Neural crest cell (in vitro differentiated cells): ENCODE measurements at places on chromosomes 16 and 17.
A peak's percentile ranks its signal among the peaks of the same experiment; 100 is the strongest.

DNA sequence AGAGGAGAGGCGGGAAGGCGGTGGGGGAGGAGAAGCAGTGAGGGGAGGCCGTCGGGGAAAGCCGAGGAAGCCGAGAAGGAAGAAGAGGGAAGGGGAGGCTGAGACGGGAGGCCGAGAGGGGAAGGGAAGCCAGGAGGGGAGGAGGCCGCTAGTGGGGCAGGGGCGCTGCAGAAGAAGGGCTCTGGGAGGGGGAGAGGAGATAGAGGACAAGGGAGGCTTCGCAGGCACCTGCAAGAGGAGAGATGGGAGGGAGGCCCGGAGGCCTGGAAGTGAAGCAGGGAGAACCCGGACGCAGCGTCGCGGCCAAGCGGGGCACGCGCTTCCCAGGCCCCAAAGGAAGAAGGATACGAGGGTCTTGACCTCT is 2.3 kb downstream of the C17orf58 start:
- no peak for DNase-seq

DNA sequence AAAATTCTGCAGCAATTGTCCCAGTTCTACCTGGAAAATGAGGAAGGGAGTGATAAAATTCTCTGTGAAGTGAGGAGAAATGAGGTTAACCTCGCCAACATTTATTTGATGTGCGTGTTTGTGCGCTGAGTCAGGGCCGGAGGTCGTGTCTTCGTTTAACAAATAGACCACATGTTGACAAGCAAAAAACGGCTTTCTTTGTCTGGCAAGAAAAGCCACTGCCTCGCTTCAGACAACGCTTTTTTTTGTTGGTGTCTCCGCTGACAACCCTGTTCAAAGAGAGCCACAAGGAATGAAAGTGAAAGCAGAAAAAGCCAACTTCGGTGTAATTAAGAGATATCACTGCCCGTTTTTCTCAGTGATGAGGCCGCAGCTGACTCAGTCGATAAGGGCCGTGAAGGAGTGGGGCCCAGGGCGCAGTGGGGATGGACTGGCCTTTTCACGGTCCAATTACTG is 510.6 kb downstream of the CDH13 start:
- peak; percentile 23 for DNase-seq

GRCh38 chr17:42407289-42407836 is 15.7 kb downstream of the CAVIN1 start:
- DNase-seq = no peak

GRCh38 chr17:18948476-18949006 is 3.4 kb upstream of the SLC5A10 start:
- DNase-seq = no peak

DNA sequence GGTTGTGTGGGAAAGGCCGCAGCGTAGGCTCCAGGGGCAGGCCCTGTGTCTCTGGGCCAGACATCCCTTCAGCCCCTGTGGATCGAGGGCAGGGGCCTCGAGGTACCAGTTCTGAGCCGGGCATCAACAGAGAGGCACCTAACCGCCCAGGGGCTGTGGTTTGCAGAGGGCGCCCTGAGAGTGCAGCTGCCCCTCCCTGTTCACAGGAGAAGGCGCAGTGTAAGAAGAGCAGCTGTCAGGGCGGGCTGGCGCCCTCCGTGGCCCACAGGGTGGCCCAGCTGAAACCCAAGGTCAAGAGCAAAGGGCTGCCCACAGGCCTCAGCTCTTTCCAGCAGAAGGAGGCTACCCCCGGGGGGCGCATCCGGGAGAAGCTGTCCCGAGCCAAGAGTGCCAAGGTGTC is 56.5 kb downstream of the ACTG1 start:
- no peak for DNase-seq

GRCh38 chr17:12866244-12866643 is 76.9 kb downstream of the ARHGAP44 start:
- DNase-seq = no peak

GRCh38 chr17:79950751-79951150 is 84.9 kb downstream of the TBC1D16 start:
- DNase-seq = peak; percentile 62

GRCh38 chr16:8795091-8795490 is 2.3 kb downstream of the TMEM186 start:
- DNase-seq = no peak

GRCh38 chr17:28247671-28248555 is 71.1 kb upstream of the TMEM97 start:
- no peak for DNase-seq

- no peak for DNase-seq
Measured at GRCh38 chr17:78041386-78042179, 83.1 kb downstream of the TNRC6C start.

GRCh38 chr17:50027881-50028735 is 27.8 kb upstream of the ITGA3 start:
- no peak for DNase-seq

GRCh38 chr17:42287977-42288802 is at the start of gene STAT5A:
Gene STAT5A, plus strand, starts transcription at chr17:42288498. Its CDS starts 914 bp downstream, at chr17:42289412.
- DNase-seq = peak; percentile 54

GRCh38 chr17:77616254-77616731 is 342.2 kb upstream of the TNRC6C start:
- no peak for DNase-seq

DNA sequence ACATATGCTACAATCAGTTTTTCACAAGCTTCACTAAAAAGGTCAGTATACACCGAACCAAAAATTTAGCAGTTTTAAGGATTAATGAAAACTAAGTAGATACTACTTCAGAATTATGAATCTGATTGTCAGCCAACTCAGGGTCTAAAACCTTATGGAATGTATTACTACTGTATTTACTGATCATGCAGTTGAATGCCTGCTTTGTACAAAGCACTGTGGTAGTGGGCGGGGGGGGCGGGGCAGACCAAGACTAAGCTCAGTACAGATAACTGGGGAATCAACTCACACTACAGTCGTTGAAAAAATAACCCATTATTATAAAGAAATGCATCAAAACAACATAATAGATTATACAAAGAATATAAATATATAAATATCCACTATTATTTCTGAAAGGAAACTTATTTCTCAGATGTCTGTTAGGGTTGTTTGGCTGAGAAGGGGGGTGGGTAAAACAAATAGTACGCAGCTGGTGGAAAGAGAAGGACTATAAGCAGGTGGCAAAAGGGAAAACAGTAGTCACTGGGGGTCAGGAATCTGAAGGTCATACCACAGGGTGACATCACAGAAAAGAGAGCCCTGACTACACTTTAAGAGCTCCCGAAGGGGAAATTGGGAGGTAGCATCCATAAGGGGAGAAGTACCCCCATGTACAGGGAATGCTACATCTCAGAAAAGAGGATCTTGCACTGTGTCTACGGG is 109.4 kb upstream of the AXIN2 start:
- no peak for DNase-seq

DNA sequence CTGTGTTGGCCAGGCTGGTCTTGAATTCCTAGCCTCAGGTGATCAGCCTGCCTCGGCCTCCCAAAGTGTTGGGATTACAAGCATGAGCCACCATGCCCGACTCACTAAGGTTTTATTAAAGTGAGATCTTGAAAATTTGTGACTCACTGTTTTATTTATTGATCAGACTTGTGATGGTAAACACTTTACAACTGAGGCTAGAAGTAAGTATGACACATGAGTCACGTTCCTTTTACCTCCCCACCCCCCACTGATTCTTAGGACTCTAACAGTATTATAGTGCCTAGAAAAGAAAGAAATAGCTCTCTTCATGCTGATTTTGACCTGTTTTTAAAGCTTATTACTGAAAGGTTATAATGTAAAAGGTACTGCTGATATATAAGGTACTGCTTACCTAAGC is 160.6 kb downstream of the TANC2 start:
- no peak for DNase-seq

DNA sequence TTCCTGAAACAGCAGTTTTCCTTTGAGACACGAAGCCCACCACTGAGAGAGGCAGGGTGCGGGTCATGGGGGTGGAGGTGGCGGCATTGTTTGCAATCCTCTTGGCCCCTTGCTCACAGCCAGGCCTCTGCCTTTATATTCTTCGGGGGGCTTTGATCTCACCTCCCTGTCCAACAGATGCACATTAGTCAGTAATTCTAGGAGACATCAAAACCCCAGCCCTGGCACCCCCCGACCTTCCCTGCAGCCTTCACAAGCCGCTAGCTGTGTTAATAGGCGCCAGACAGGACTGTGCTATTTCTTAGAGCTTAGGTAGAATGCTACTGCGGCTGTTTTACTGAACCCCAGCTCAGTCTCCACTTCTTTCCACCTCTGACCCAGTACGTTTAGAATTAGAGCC is 212.6 kb downstream of the RBFOX1 start:
- DNase-seq = no peak

GRCh38 chr17:36460265-36460937 is 26.1 kb upstream of the ZNHIT3 start:
- DNase-seq = no peak

- DNase-seq = no peak
Measured at GRCh38 chr16:12501707-12502457, 301.8 kb downstream of the CPPED1 start.

DNA sequence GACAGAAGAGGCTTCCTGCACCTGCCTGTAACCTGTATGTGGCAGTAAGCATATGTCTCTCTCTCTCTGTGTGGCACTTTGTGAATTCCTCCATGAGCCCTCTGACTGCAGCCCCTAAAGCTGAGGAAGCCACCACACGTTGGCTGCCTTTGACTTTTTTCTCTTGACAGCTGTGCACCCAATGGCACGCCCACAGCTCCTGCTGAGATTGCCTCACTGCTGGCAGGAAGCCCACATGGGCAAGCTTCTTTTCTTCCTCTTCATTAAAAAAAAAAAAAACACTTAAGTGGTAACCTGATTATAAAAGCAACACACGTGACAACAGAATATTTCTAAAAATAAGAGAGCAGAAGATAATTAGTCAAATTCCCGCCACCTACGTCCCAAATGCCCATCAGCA is 34.0 kb upstream of the PIRT start:
- no peak for DNase-seq

GRCh38 chr17:18270046-18270931 is 9.8 kb downstream of the MIEF2 start:
- no peak for DNase-seq

DNA sequence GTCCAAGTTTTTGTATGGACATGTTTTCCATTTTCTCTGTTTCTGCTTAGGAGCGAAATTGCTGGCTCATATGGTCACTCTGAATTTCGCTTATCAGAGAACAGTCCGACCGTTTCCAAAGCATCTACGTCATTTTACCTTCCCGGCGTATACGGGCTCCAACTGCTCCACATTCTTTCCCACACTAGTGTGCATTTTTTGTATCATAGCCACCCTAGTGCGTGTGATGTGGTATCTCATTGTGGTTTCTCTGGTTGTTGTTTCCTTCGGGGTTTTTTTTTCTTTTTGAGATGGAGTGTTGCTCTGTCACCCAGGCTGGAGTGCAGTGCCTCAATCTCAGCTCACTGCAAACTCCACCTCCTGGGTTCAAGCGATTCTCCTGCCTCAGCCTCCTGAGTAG is 31.0 kb upstream of the BHLHA9 start:
- DNase-seq = no peak

- DNase-seq = no peak
Measured at GRCh38 chr17:62093188-62094155, 28.4 kb upstream of the MED13 start.

DNA sequence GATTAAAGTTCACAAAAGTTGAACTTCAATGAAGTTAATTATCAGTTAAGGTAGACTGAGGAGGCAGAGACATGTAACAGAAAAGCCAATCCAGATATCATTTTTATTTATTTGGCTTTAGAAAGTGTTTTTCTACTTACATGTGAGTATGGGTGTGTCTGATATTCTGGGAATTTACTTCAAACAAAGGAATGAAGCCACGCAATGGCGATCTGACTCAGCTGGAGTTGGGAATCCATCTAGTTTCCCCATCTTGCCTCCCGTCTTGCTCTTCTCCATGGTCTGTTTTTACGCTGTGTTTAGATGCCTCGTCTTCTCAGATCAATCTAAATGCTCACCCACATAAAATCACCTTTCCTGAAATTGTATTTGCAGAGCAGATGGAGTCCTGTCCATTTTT is 1.7 kb upstream of the KCNJ16 start:
- DNase-seq = no peak

DNA sequence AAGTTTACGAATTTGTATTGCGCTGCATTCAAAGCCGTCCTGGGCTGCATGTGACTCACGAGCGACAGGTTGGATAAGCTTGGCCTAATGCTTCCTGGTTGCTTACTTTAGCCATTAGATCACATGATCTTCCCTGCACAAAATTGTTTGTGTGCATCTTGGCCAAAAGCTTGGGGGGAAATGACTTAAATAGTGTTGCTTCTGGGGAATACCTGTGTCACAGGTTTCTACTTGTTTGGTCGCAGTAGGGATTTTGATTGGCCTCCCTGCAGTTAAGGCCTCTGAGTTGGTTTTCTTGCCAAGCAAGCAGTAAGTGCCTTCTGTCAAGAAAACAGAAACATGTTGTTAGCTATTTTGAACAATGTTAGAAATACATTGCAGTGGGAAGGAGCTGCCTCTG is 39.6 kb upstream of the DUSP14 start:
- DNase-seq = no peak
